Endodermal cell (in vitro differentiated cells): ENCODE measurements at places on chromosomes 5 and 9. TPM values are rescaled to one million over a fixed set of nuclear protein-coding genes. Genes with fewer than 3 reads are reported as not detected.

DNA sequence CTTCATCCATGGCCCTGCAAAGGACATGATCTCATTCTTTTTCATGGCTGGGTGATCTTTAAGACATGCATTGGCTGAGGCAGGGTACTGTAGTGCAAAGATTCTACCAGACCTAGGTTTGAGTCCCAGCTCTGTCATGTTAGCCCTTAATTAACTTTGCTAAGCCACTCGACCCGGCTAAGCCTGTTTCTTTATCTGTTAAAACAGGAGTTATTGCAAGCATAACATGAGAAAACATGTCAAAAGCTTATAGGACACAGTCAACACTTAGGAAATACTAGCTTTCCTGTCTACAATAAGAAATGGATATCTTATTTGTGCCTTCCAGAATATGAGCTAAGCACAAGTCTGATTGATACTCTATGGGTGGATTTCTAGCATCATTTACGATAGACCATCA lies 92.6 kb downstream of the RASEF start:
- H3K4me3 ChIP-seq, result no peak overlapping the region
- no peaks in the 10 kb centered on the region for H3K36me3 ChIP-seq
- no peak overlapping the region for H3K27ac ChIP-seq
- no peaks in the 10 kb centered on the region for H3K27me3 ChIP-seq
- no peaks in the 10 kb centered on the region for H3K4me1 ChIP-seq

DNA sequence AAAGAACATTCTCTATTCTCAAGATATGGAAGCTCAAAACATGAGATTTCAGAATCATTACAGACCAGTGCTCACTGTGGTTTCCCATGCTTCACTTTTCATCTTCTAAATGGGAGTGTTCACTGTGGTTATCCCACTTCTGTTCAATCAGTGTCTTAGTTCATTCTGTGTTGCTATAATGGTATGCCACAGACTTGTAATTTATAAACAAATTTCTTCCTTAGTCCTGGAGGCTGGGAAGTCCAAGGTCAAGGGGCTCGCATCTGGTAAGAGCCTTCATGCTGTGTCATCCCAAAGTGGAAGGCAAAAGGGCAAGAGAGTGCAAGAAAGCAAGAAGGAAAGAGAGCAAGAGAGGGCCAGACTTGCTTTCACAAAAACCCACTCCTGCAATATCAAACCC lies 146.3 kb downstream of the TTC39B start:
- no peaks in the 10 kb centered on the region for H3K27me3 ChIP-seq
- H3K4me1 ChIP-seq, result peaks cover 29% of the 10 kb centered on the region
- no peak for DNase-seq
- H3K36me3 ChIP-seq, result peaks cover 5% of the 10 kb centered on the region

GRCh38 chr5:137218896-137219295 lies 280.2 kb downstream of the SPOCK1 start:
- H3K27me3 ChIP-seq, result no peaks in the 10 kb centered on the region
- H3K4me1 ChIP-seq, result peaks cover 24% of the 10 kb centered on the region
- no peak overlapping the region for H3K4me3 ChIP-seq
- no peaks in the 10 kb centered on the region for H3K36me3 ChIP-seq
- DNase-seq, result no peak

DNA sequence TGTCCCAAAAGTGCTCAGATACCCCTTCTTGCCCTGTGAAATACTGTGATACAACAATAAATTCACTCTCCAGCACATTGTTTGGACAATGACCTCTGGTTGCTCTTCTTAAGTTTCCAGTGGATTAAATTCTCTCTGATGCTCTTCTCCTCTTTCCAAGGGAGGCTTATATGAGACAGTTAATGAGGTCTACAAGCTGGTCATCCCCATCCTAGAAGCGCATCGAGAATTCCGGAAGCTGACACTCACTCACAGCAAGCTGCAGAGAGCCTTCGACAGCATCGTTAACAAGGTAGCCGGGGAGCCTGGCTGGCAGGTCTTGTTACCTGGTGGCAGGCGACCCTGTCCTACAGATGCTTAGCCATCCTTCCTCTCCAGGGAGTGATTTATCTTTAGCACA lies 226.5 kb downstream of the DOCK8 start:
- no peaks in the 10 kb centered on the region for H3K4me1 ChIP-seq
- peaks cover 38% of the 10 kb centered on the region for H3K36me3 ChIP-seq
- no peak for DNase-seq
- H3K4me3 ChIP-seq, result no peak overlapping the region

- no peaks in the 10 kb centered on the region for H3K27me3 ChIP-seq
- H3K27ac ChIP-seq, result no peak overlapping the region
- peaks cover 5% of the 10 kb centered on the region for H3K4me1 ChIP-seq
These were observed 7.5 kb downstream of the RNF44 start for GRCh38 chr5:176529741-176530141.

- no peaks in the 10 kb centered on the region for H3K36me3 ChIP-seq
- peaks cover 94% of the 10 kb centered on the region for H3K27me3 ChIP-seq
- H3K4me1 ChIP-seq, result no peaks in the 10 kb centered on the region
- no peak for DNase-seq
- no peak overlapping the region for H3K27ac ChIP-seq
- H3K4me3 ChIP-seq, result no peak overlapping the region
These were observed 8.8 kb downstream of the NEUROG1 start for GRCh38 chr5:135526924-135527323.

DNA sequence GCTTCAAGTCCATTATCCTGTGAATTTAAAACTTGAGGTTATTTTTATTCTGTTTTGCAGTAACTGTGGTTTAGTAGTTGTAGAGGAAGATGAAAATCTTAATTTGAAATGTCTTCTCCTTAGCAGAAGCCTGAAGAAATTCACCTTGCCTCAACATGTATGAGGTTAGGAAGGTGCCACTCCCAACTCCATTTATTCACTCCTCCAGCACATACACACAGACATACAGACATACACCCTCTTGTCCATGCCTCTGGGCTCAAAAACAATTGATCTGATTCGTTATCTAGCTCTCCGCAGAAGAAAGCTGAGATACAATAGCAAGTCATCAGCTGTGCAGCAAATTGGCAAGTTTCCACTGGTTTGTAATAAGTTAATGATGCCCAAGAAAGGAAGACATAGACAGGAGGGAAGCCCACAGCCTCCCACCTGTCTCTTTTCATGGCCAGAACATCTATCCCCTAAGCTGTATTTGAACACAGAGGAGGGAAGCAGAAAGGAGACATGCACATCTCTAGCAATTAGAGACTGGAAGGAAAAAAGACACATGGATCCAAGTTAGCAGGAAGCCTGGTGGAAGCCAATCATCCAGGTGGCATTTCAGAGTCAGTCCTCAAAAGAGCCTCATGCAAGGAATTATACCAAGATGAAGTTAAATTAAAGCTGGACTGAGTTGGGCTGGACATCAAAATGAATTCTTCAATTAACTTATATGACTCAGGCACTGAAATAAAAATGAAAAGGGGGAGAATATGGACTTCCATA lies 257.9 kb downstream of the ASTN2 start:
- no peak overlapping the region for H3K4me3 ChIP-seq
- H3K27me3 ChIP-seq, result peaks cover 6% of the 10 kb centered on the region
- peaks cover 8% of the 10 kb centered on the region for H3K4me1 ChIP-seq
- no peaks in the 10 kb centered on the region for H3K36me3 ChIP-seq

GRCh38 chr5:91074615-91075014 lies 308.5 kb downstream of the ARRDC3 start:
- peaks cover 8% of the 10 kb centered on the region for H3K36me3 ChIP-seq
- no peak overlapping the region for H3K4me3 ChIP-seq
- no peaks in the 10 kb centered on the region for H3K4me1 ChIP-seq
- H3K27me3 ChIP-seq, result no peaks in the 10 kb centered on the region

DNA sequence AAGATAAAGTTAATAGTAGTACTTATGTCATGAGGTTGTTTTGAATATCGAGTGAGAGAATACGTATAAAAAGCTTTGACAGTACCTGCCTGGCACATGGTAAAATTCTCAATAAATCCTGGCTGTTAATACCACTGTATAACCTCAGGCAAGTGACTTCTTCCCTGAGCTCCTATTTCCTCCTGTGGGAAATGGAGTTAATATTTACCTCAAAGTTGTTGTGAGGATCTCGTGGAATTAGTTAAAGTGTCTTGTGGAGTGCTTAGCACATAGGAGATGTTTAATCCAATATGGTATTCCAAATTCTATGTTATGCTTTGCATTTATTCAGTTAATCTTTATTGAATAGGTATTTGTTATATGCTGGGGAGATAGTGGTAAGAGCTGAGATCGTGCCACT lies 18.5 kb downstream of the FOCAD start:
- no peaks in the 10 kb centered on the region for H3K36me3 ChIP-seq
- H3K27ac ChIP-seq, result no peak overlapping the region
- no peak for DNase-seq
- H3K4me3 ChIP-seq, result no peak overlapping the region

- no peaks in the 10 kb centered on the region for H3K36me3 ChIP-seq
- no peaks in the 10 kb centered on the region for H3K27me3 ChIP-seq
- DNase-seq, result peak; percentile 48
These were observed 106.2 kb upstream of the LMX1B start for GRCh38 chr9:126507318-126508109.

DNA sequence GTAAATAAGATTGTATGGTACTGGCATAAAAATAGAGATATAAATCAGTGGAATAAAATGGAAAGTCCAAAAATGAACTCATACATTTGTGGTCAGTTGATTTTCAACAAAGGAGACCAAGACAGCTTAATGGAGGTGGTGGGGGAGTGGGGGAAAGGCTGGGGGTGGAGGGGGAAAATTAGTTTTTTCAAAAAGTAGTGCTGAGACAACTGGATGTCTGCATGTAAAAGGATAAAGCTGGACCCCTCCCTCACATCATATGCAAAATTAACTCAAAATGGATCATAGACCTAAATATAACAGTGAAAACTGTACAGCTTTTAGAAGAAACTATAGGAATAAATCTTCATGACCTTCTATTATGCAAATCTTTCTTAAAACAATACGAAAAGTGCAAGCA lies 107.0 kb downstream of the HMHB1 start:
- H3K36me3 ChIP-seq, result no peaks in the 10 kb centered on the region
- H3K4me3 ChIP-seq, result no peak overlapping the region
- H3K27ac ChIP-seq, result no peak overlapping the region
- no peak for DNase-seq

DNA sequence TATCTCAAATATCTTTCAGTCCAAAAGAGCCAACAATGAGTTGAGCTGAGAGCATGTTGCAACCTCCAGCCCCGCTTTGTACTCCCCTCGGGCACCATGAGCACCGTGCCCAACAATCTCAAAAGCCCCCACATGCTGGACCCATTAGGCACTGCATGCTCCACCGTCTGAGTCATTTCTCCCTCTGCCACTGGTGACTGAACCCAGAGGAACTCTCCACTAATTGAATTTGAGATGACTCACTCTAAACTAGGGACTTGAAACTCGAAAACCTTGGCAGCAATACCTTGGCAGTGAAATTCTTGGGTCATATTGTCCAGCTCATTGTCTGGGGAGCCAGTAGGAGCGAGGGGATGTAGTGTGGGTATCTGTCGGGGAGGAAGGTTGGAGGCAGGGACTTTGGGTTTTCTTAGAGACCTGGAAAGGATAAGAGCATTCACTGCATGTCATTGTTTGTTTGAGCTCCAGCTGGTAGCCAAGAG lies 49.9 kb upstream of the SLIT3 start:
- no peak for DNase-seq
- H3K4me3 ChIP-seq, result no peak overlapping the region
- H3K36me3 ChIP-seq, result no peaks in the 10 kb centered on the region
- no peaks in the 10 kb centered on the region for H3K4me1 ChIP-seq
- H3K27ac ChIP-seq, result no peak overlapping the region
- H3K27me3 ChIP-seq, result peaks cover 6% of the 10 kb centered on the region

DNA sequence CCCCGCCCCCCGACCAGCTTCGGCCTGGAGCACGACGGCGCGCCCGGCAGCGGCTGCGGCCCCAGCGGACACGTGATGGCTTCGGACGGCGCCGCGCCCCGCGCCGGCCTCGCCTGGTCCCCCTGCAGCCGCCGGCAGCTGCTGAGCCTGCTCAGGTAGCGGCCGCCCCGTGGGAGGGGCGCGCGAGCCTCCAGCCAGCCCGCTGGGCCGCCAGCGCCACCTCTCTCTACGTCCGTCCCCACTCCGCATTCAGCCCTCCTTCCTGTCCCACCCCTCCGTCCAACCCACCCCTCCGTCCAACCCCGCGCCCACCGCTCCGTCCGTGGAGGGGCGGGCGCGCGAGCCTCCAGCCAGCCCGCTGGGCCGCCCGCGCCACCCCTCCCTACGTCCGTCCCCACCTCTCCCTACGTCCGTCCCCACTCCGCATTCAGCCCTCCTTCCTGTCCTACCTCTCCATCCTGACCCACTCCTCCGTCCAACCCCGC lies 6.5 kb downstream of the ADAMTS13 start:
- no peaks in the 10 kb centered on the region for H3K4me1 ChIP-seq
- H3K36me3 ChIP-seq, result no peaks in the 10 kb centered on the region
- H3K27ac ChIP-seq, result no peak overlapping the region

- no peak overlapping the region for H3K4me3 ChIP-seq
- H3K27me3 ChIP-seq, result no peaks in the 10 kb centered on the region
- no peak for DNase-seq
- no peaks in the 10 kb centered on the region for H3K4me1 ChIP-seq
- no peaks in the 10 kb centered on the region for H3K36me3 ChIP-seq
- H3K27ac ChIP-seq, result no peak overlapping the region
These were observed 190.5 kb downstream of the ADCY2 start for GRCh38 chr5:7586480-7586879.

DNA sequence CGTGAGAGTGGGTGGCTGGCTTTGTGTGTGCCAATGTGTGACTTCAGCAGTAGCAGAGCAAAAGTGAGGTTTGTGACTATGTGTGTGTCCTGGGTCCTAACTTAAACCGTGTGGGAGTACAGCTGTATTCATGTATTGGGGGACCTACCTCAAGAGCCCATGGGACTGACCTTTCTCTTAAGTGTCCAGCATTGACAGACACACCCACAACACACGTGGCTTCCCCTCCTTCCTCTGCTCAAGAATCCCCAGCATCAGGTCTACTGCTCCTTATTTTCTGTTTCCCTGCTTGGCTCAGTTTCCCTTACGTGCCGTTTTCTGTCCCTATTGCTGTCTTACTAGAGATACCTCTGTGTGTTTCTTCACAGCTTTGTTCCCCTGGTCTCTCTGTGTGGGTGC lies 616 bp downstream of the IL11RA start:
- peaks cover 23% of the 10 kb centered on the region for H3K4me1 ChIP-seq
- H3K36me3 ChIP-seq, result peaks cover 28% of the 10 kb centered on the region
- DNase-seq, result no peak
- no peaks in the 10 kb centered on the region for H3K27me3 ChIP-seq
- no peak overlapping the region for H3K27ac ChIP-seq

GRCh38 chr9:93217706-93218105 lies 33.8 kb downstream of the WNK2 start:
- H3K27ac ChIP-seq, result no peak overlapping the region
- H3K4me1 ChIP-seq, result no peaks in the 10 kb centered on the region
- no peak overlapping the region for H3K4me3 ChIP-seq
- no peaks in the 10 kb centered on the region for H3K27me3 ChIP-seq
- DNase-seq, result no peak

GRCh38 chr5:26807231-26808199 lies 230.9 kb downstream of the CDH9 start:
- peak; percentile 60 for DNase-seq
- H3K27ac ChIP-seq, result no peak overlapping the region
- no peaks in the 10 kb centered on the region for H3K27me3 ChIP-seq
- no peak overlapping the region for H3K4me3 ChIP-seq
- H3K36me3 ChIP-seq, result no peaks in the 10 kb centered on the region

Gene COL5A1
- 57.3 and 76.6 TPM in 2 replicates for total RNA-seq

Gene SLC34A1
- not detected in 3 replicates for total RNA-seq

Gene SPATA31E1
- not detected in 3 replicates for total RNA-seq

Gene KCNV2
- 1.2 to 6.6 TPM (median 1.9 TPM) in 3 replicates for total RNA-seq

Gene LEAP2
- total RNA-seq, result 0.84 to 1.2 TPM (median 0.95 TPM) in 3 replicates

Gene WNT8A
- 0.49 to 0.88 TPM (median 0.68 TPM) in 3 replicates for total RNA-seq

Gene CSF2
- total RNA-seq, result not detected in 3 replicates

Gene PALM2AKAP2
- total RNA-seq, result 0.42 to 0.49 TPM in 2 of 3 replicates, not detected in the other

Gene LAMC3
- 39.5 and 41.2 TPM in 2 replicates for total RNA-seq

Gene PCDHGA9
- total RNA-seq, result 0.75 to 0.95 TPM (median 0.89 TPM) in 3 replicates

Gene TEK
- total RNA-seq, result 2.4 and 3.1 TPM in 2 replicates

Gene TAF1L
- not detected in 3 replicates for total RNA-seq
